T follicular helper cell (primary cell): ENCODE measurements at places on chromosomes 4 and X.

- no peak for DNase-seq
Observed at GRCh38 chr4:4607336-4608213, 65.7 kb upstream of the STX18 start.

GRCh38 chr4:95515589-95515988 is 33.2 kb downstream of the UNC5C start:
- DNase-seq = no peak

DNA sequence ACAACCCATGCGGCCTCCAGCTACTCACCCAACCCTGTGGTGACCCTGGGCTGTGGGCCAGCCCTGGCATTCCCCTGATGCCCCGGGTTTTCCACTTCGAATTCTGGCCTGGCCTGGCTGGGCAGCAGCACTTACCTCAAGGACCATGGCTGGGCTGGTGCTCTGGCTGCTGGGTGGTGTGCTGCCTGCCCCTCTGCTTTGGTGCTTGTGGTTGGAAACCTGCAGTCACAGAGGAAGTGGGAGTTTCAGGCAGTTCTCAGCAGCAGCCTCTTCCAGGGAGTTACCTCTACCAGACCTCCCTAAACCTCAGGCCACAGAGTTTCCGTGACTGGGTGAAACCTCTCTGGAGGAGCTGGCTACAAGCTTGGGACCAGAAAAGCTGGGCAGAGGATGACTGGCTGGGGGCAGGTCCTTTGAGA is at the start of gene CXCR3:
Gene CXCR3 (minus strand): TSS at position 209 of the 419 bp plus-strand sequence. CDS start 62 bp downstream, at position 147.
- peak; percentile 19 for DNase-seq

- no peak for DNase-seq
Observed at GRCh38 chr4:74613266-74613665, 168.3 kb downstream of the AREG start.

DNA sequence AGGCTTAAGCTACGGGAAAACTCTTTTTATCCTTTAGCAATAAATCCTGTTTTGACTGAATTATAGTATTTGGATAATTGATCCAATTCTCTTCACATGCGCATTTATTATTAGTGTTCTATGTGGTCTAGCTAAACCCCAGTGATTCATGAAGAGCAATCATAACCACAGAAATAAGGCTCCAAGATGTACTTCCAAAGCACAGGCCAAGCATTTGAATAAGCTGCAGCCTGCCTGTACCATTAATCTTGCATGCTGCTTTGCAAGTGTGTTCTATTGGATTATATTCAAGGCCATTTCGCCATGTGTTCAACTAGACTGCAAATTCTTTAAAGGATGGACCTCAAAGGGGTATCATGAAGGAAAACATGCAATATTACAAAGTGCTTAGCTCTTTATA is 385.2 kb upstream of the FAT1 start:
- DNase-seq = no peak

DNA sequence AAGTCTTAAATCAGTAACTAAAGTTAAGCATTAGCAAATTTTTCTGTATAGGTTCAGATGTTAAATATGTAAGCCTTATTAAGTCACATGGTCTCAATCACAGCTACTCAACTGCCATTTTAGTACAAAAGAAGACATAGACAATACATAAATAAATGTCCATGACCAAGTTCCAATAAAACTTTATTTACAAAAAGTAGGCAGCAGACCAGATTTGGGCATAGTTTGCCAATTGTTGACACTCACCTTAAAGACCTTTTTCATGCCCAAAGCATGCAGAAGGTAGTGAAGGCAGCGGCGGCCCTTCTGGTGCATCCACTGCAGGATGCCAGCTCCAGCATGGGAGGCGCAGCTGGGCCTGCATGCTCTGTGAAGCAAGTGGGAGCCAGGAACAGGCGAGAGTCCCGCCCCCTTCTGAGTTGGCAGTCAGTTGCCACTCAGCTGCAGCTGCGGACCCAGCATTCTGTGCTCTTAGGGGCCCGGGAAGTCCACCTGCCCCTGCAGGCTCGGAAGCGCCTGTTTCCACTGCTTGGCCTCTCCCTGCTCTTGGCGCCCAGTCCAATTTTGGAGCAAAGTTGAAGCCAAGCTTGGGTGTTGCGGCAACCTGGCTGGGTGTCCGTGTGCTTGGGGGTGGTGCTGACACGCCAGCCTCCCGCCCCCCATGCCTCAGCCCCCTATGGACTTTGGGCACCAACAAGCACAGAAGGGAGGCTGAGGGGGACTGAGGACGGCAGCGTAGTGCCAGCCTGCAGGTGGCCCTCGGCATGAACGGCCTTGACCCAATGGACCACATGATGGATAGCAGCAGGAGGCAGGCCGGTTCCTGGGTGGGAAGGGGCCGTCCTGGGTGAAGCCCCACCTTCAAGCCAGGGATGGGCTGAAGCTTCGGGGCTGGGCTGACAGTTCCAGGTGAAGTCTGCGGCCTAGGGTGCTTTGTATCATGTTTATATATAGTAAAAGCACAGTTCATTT is 42.4 kb upstream of the PABPC4L start:
- DNase-seq = no peak

- no peak for DNase-seq
Observed at GRCh38 chr4:137124278-137124932, 407.9 kb downstream of the PCDH18 start.

- DNase-seq = no peak
Observed at GRCh38 chrX:46959101-46959500, 46.9 kb downstream of the JADE3 start.

DNA sequence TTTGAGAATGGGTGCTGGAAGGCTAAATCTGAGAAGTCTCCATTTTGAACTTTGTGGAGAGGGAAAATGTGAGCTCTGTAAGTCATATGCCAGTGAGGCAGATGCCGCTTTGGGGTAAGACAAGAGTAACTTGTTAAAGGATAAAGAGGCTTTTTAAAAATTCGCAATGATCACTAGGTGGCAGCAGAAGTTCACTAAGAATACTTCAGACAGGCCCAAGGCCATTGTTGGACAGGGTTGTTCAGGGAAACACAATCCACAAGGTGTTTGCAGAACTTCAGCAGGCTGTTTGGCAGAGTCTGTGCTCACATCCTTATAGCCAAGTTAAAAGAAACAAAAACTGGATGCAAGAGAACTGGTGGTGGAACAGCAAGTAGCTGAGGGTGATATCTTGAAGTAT is 13.7 kb upstream of the PIGA start:
- DNase-seq = no peak

DNA sequence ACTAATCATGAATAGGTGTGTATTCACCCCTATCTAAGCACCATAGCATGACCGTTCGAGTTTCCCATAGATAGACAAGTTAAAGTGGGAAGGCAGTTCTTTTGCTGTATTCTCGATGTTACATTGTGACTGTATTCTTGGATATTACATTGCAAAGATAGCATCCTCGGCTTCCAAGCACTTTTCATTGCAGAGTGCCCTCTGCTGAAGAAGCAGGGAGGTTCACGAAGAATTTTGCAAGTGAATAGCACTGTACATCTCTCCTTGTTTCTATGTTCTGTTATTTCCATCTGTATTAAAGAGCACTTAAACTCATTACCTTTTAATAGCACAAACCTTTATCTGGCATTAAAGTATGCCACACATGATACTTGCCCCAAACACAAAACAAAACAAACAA is 426.7 kb upstream of the ARX start:
- no peak for DNase-seq

- DNase-seq = no peak
Observed at GRCh38 chrX:637660-638481, 7.3 kb downstream of the SHOX start.

GRCh38 chr4:4377732-4378460 is 9.0 kb upstream of the NSG1 start:
- DNase-seq = no peak

- DNase-seq = no peak
Observed at GRCh38 chr4:2804973-2805501, 12.2 kb downstream of the SH3BP2 start.

GRCh38 chr4:111946800-111947199 is 198.5 kb upstream of the FAM241A start:
- DNase-seq = no peak

GRCh38 chrX:134821370-134821769 is 163.1 kb upstream of the PLAC1 start:
- no peak for DNase-seq

GRCh38 chr4:82799006-82799881 is 648 bp upstream of the SCD5 start:
- no peak for DNase-seq

GRCh38 chr4:124455671-124456070 is 256.9 kb downstream of the ANKRD50 start:
- no peak for DNase-seq

GRCh38 chrX:40127052-40127451 is 29.3 kb upstream of the BCOR start:
- no peak for DNase-seq
